Ureter (tissue), 1 donor: ENCODE measurements at places on chromosomes 6 and 20.

GRCh38 chr20:24535941-24536730, 66.7 kb downstream of the SYNDIG1 start:
- DNase-seq, result no peak

DNA sequence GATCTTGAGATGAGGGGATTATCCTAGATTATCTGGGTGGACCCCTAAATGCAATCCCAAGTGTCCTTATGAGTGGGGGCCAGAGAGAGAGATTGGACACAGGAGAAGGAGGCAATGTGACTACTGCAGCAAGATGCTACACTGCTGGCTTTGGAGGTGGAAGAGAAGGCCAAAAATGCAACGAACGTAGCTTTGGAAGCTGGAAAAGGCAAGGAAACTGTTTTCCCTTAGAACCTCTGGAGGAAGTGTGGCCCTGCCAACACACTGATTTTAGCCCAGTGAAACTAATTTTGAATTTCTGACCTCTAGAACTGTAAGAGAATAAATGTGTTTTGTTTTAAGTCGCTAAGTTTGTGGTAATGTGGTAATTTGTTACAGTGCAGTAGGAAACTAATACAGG, 15.7 kb downstream of the PPARD start:
- DNase-seq, result no peak

DNA sequence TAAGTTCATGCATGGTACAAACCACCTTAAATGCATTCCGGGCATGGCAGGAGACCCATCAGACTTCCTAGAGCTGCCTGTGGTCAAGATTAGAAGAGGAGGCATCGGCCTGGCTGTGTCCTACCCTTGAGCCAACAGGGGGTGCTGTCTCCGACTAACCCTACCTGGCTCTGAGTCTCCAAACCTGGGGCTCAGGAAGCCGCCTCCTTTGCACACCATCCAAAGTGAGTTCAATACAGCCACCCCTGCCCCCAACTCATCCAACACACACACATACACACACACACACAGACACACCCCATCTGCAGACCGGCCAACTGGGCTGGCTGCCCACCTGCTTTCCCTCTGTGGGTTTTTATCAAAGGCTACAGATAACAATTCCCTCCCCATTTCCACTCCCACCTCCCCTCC, 77.0 kb downstream of the JPH2 start:
- no peak for DNase-seq

DNA sequence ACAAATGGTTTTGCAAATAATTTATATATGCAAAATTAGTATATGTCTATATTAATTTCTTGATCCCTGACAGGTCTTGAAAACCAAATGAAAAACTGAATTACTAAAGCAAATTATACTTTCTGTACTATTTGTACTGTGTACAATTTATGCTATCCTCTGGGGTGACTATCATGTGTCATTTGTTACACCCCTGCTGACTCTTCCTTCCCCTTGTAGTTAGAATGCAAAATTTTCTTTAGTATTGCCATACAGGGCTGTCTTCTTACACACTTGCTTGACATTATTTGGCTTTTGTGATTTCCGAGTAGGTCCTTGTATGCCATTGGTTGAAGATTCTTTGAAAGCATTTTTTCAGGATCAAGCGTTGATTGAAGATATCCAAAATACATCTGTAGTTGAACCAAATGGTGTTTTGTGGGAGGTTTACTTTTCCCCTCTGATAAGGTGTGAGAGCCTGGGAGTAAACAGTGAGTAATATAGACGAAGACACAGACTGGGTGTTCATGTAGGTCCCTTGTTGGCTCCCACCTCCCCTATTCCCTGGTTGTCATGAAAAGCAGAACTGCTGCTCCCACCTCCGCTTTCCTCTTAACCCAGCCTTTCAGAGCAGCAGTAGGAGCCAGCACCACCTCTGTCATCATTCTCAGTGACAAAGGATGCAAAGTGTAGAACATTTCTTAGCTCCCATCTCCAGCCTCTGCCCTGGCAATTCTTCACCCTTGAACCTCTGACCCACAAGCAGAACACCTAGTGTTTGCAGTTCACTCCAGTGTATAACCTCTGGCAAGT, 29.0 kb downstream of the NCOA7 start:
- no peak for DNase-seq

GRCh38 chr20:10379761-10380160, 54.3 kb downstream of the MKKS start:
- no peak for DNase-seq

- DNase-seq, result no peak
Observed at GRCh38 chr6:118993803-118994251, 58.9 kb upstream of the MCM9 start.

- DNase-seq, result no peak
Observed at GRCh38 chr6:112348334-112348874, 1.3 kb downstream of the RFPL4B start.

GRCh38 chr6:132934496-132934895, 120.1 kb downstream of the RPS12 start:
- no peak for DNase-seq

DNA sequence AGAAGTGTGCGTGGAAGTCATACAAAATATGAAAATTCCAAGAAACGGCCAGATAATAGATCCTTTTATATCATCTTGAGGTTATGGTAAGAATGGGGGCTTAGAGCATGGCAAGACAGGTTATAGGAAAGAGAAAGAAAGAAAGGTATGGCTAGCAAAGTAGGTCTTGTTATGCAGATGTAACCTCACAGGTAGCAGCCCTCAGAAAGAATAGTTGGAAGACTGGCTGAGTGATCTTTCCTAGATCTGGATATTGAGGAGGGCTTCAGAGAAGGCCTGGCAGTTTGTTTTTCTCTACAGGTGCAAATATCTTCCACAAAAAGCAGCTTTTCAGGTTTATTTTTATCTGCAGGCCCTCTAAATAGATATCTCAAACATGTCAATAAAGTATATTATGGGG, 679.5 kb downstream of the KHDRBS2 start:
- DNase-seq, result no peak

DNA sequence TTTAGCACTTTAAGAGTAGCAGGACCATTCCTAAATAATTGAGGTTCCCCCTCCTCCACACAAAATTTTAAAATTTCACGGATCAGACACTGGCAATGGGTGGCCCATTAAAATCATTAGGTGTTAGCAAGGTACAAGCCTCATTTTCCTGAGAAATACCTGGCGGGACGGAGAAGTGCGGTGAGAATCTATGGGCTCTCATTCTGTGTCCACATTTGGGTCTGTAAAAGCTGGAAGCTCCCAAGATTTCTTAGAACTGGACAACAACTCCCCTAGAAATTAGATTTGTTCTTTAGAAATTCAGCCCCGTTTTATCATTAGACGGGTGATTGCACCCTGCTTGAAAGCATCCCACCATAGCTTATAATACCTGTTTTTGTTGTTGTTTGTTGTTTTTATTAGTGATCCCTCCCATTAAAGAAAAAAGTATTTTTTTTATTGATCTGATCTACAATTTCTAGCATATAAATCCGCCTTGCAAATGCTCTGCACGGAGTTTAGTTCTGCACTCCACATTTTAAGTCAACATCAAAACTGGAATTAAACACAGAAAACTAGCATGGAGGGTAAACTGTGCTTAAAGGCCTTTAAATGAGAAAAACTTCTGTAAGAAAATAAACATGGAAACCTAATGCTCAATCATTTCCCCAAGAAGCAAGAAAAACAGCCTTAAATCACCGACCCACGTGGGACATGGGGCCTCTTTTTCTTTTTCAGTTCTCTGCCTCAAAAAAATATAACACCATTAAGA, 5.7 kb downstream of the SIM1 start:
- DNase-seq, result no peak

DNA sequence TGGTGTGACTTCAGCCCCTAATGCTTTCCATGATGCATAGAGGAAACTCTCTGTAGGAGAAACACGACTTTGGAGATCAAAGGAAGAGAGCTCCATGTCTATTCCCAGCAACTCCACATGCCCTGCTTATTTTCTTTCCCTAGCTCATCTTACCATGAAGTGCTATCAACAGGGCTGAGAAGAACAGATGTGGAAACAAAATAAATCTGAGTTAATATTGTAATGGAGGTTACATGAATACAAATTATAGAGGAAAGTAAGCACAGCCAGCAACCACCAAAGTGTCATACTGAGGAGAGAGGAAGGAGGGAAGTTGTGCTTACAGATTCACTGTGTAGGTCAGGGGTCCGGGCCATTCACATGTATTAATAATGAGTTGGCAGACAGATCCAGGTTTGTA, 157.5 kb downstream of the RFPL4B start:
- DNase-seq, result no peak

GRCh38 chr6:15489261-15489962, 173.4 kb downstream of the DTNBP1 start:
- DNase-seq, result no peak

GRCh38 chr20:55143601-55144000, 668.2 kb downstream of the DOK5 start:
- no peak for DNase-seq

DNA sequence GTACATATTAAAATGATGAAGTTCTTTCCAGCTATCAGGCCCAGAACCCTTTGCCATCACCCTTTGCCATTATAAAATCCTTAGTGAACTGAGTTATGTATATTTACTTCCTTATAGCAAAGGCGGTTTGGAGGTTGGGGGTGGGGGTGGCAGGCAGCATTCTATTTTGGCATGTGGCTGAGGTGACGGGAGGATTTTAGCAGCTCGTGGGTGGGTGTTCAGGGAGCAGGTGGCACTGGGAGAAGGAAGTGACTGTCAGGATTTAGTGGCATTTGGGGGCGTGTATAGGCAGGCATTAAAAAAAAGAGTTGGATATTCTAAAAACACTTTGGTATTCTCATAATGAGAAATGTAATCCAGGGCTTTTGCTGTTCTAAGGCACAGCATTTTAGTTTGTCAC, 150.7 kb downstream of the RIMS1 start:
- no peak for DNase-seq

GRCh38 chr6:100084316-100084990, 90.4 kb upstream of the MCHR2 start:
- no peak for DNase-seq

- no peak for DNase-seq
Observed at GRCh38 chr6:106360989-106361430, 493 bp downstream of the CRYBG1 start.

- DNase-seq, result no peak
Observed at GRCh38 chr6:10531503-10531902, 10.4 kb downstream of the GCNT2 start.

DNA sequence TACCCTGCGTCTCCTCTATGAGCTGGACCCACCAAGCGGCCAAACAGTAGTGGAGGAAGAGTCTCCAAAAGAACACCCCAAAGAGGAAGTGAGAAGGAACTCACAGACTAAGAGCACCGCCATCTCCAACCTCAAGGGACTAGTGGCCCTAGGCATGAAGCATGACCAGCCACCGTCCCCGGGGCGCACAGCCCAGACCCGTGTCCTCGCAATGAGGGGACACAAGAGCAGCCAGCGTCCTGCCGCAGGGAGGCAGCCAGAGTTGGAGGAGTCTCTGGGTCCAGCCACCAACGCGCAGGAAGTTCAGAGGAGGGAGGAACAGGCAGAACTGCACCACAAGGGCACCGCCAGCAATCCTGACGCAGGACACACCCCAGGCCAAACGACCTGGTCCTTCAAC, 72.6 kb downstream of the TAF4 start:
- no peak for DNase-seq

DNA sequence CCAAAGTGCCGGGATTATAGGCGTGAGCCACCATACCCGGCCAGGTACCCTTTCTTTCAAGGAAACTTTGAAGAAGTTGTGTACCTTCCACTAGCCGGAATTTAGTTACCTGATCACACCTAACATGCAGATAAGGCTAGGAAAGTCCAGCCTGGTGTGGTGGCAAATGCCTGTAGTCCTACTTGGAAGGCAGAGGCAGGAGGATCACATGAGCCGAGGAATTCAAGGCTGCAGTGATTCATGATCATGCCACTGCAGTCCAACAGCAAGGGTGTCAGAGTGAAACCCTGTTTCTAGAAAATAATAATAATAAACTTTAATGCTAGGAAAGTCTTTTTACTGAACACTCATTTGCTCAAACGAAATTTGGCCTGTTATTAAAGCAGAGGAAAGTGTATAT, 21.0 kb downstream of the NFYA start:
- DNase-seq, result no peak

DNA sequence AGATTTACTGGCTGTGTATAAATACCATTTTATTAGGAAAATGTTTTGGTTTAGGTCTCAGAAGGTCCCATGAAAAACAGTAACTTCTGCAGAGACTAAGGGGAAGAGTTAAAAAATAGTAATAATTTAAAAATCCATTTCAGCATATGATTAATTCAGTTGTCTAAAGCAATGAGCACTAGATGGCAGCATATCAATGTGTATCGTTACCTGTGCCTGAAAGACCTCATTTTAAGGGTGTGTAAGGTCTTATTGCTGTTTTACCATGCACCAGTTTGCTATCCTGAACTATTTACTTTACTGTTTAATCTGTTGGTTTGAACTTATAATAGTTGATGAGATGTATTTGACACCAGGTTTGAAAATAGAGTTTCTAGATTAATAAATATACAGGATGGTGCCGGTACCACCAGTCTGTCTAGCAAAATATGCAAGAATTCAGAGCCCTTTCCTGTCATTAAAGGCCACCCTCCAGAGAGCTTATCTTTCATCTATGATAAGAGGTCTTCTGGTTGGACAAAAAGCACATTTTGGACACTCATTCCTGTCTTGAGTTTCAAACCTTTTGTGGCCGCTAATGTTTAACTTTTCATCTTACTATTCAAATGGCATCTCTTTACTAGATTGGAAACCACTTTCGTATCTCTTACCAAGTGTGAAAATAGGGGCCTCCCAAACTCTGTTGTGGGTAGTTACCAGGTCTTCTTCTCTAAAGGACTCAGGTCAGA, 8.9 kb upstream of the AHI1 start:
- no peak for DNase-seq

DNA sequence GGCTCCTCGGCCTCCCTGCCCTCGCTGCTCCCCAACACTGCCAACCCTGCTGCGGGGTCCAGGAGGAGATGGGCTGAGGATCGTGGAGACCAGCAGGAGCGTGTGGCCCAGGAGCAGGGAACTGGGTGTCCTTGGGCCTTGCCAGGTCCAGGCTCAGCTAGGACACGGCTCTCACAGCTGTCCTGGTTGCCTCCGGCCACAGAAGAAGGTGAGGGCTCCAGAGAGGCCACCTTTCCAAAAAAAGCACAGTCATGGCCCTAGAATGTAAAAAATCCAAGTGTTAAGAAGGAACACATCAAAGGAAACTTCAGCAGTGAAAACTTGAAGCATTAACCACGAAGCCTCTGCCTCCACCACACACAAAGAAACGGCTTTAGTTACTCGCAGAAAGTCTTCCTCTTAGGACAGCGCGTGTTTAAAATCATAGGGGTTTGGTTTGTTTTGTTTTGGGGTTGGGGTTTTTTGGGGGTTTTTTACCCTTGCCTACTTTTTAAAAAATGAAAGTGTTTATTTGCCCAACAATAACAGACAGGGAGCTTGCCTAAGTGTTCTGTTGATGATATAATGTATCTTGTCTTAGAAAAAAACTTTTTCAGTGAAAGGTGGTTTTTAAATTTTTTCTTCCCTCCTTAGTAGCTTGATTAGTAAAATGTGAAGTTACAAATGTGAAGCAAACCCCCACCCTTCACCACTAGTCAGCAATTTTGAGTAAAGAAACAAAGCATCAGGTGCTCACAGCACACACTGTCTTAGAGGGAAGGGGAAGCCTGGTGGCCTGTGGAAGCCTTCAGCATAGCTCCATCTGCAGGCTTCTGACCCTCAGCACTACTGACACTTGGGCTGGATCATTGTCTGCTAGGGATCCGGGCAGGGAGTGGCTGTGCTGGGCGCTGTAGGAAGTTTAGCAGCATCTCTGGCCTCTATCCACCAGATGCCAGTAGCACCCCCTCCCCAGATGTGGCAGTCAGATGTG, 60.0 kb downstream of the PTPN1 start:
- DNase-seq, result no peak
